Left hindlimb (tissue), 1 donor: ENCODE measurements at places on chromosomes 2 and 18.

DNA sequence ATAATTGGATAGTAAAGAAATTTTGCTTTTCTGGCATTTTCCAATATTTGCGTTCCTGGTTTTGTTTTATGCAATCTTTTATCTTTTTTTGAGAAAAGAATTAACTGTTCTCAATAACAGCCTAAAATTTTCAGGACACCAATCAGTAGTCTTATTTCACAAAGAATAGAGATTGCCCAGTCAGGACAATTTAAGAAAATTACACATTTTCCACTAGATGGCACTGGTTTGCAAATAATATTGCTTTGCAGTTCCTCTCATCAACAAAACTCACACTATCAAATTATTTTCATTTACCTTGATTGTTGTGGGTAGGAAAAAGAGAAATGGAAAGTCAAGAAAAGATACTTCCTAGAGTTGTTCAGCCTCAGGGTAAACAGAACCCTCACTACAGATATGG lies 2.4 kb upstream of the RBM45 start:
- no peak for DNase-seq

- DNase-seq, result peak; percentile 22
Observed at GRCh38 chr2:43033466-43034241, 192.8 kb downstream of the ZFP36L2 start.

GRCh38 chr2:181036445-181036844 lies 56.0 kb downstream of the UBE2E3 start:
- no peak for DNase-seq

DNA sequence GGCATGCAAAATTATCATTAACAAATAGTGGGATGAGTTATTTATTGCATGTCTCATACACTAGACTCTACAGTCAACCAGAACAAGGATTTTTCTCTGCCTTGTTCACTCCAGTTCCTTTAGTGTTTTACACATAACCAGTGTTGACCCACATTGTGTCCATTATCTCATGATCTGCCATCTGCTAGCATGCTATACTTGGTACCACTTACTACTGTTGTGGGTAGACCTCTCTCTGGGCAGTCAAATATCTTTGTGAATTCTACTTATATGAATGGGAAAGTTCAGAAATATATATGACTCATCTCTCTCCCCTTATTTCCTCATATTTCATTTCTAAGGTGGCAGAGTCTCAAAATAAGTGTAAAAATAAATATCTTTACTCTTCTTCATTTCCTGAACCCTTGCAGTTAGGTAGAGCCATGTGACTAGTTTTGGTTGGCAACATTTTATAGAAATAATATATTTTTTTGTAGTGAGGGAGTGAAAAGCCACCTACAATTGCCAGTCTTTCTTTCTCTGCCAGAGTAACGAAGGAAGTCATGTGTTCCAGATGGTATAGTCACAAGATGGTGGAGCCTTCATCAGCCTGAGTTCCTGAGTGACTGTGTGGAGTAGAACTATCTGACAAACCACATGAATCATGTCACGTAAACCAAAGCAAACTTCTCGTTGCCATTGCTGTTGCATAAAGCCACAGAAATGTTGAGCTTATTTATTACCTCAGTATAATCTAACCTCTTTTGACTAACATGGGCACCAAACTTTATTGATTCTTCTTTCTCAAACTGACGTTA lies 704.0 kb downstream of the RNF144A start:
- DNase-seq, result no peak

DNA sequence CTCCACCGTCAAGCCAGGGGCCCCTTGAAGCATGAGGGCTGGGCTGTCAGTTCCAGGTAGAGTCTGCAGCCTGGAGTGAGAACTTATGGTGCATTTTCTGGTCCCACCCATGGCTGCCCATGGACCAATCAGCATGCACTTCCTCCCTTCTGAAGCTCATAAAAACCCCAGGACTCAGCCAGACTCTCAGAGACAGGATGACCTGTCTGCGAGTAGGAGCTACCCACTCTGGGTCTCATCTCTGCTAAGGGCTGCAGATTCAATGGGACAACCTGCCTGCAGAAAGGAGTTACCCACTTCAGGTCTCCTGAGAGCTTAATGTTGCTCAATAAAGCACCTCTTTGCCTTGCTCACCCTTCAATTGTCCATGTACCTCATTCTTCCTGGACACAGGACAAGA lies 9.4 kb upstream of the DUSP19 start:
- DNase-seq, result no peak
